ENCODE measurements at places on chromosomes 11 and 22. TPM values are rescaled to one million over a fixed set of nuclear protein-coding genes. Genes with fewer than 3 reads are reported as not detected.
A peak's percentile ranks its signal among the peaks of the same experiment; 100 is the strongest.

DNA sequence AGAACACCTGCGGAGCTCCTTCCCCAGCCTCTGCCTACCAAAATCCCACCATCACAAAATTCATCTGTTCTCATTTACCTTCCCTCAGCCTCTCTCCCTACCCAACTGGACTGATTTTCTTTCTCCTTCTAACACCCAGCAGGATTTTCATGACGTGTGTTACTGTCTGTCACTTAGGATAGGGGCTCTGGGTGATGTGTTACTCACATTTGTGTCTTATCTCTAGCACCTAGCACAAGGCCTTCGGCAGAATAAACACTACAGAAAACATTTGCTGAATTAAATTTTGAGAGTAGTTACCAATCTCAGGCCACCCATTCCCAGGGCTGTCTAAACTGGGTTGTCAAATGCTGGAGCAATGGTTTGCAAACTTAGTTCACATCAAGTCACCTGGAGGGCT lies 88.0 kb downstream of the NTM start:
- DNase-seq = no peak

GRCh38 chr11:100753571-100753970 lies 66.5 kb downstream of the ARHGAP42 start:
- DNase-seq = no peak

DNA sequence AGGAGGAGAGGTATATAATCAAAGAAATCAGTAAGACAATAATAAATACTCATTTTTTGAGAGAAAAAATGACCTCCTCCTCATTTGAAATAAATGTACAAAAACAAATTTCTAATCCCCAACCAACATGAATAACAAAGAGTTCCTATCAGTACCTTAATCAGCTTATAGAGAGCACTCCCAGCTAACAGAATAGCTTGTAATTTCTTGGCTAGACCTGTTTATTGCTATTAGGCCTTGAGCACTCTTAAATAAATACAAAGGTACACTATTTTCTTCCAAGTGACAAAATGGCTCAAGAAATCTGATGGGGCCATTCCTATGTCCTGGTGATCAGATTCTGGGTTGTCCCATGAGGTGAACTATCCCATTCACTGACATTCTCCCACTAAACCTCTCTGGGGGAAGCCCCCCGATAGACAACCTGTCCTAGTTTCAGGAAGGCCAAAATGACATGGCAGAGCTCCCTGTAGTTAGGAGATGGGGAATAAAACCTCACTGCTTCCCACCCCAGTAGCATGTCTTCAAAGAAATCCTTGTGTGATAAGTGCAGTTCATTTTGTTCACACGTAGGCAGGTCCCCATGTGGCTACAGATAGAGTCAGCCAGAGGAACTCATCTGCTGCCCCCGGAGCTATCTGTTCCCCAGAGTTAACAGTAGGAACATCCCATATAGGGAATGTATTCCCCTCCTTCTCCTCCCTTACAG lies 385.7 kb downstream of the SOX6 start:
- peak; percentile 25 for DNase-seq

The KMT5B gene
- 57.7 TPM for total RNA-seq

The CATSPERZ gene
- total RNA-seq = not detected

The FOLH1 gene
- 43.9 TPM for total RNA-seq
